ENCODE measurements at places on chromosomes 12 and 14.

DNA sequence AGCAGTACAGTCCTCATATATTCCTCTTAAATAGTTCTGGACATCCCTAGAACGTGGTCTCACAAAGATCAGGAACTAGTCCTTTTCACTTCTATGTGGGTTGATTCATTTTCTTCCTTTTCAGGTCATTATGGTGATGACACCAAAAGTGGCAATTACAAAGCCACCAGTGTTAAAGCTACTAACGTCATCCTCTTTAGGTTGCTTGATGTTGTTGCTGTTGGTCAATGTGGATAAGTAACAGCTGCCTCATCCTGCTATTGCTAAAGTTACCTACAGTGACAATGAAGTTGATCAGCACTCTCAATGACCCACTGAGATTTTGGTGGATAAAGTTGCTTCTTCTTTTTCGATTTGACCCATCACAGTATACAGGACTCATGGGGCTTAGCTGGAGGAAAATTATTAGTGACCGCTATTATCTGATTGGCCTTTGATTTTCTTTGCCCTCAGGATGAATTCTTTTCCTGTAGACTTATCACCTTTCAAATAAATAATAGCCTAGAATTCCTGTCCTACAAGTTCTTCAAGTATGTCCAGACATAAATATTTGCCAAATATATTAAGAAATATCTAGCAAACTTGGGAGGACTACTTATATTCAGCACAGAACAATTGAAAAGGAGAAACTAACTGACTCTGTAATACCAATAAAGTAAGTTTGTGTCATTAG, 54.0 kb upstream of the ATP2B1 start:
- no peak for DNase-seq

DNA sequence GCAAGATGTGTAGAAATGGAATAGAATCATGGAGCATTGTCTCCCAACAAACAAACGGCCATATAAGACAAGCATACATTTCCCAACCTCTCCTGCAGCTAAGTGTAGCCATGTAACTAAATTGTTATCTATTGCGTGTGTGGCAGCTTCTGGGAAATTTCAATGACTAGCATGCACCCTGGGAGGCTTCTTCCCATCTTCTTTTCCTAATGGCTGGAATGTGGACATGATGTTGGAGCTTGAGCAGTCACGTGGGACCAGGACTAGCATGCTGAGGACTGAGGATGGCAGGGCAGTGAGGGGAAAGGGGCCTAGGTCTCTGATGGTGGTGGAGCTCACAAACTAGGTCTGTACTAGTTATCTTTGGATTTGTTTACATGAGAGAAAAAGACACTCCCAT, 21.7 kb upstream of the CTDSP2 start:
- DNase-seq: no peak

DNA sequence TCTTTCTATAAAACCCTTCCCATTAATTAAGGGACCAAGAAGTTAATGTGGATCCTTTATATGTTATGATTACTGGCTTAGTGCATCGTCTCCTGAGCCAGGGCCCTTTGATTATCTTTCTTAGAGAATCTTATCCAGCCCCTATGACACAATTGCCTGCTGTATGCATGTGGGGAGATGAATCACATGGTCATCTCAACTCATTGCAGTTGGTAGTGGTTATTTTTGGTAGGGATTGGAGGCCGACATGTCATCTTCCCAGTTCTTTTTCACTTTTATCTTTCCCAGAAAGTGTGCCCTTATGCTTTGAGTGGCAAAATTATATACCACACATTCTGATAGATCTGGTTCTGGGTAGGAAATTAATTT, 26.0 kb downstream of the ZNF664 start:
- DNase-seq: no peak

DNA sequence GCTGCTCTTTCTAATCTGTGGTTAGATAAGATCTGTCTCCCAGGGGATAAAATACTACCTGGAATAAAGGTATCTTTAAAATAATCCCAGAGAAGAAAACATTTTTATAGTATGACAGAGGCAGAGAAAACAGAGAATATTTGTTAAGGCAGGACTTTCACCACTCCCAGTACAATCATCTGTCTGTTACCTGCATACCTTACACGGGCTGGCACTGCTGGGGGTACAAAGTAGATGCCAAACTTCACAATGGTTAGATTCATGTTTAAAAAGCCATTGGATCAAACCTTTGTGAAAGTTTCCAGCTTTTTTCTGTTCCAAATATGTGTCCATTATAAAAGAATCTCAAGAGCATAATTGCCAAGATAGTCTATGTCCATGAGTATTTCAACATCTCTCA, 273.6 kb upstream of the BTG1 start:
- no peak for DNase-seq

GRCh38 chr14:99321955-99322730, 50.1 kb upstream of the BCL11B start:
- DNase-seq: no peak

GRCh38 chr14:98274596-98274995, 997.4 kb downstream of the BCL11B start:
- DNase-seq: no peak

- no peak for DNase-seq
Measured at GRCh38 chr14:60253649-60254048, 4.6 kb downstream of the PPM1A start.
